ENCODE measurements at places on chromosomes 12 and 14.

DNA sequence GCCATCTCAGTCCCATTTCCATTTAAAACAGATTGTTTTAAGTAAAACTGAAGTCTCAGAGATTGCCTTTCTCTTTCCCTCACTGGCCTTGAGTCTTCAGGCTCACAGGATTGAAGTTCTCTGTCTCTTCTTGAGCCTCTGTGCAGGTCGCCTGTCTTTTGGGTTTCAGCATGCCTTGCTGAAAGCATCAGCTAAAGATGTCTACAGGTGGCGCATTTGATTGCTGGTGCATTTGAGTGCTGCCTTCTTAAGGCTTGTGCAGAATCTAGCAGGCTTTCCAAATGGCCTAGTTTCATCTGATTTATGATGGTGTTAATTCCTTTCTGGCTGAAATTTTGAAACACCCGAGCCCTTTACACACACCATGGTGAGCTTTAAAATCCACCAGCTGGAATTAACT is 1062.2 kb upstream of the FBXO33 start:
- no peak for DNase-seq

DNA sequence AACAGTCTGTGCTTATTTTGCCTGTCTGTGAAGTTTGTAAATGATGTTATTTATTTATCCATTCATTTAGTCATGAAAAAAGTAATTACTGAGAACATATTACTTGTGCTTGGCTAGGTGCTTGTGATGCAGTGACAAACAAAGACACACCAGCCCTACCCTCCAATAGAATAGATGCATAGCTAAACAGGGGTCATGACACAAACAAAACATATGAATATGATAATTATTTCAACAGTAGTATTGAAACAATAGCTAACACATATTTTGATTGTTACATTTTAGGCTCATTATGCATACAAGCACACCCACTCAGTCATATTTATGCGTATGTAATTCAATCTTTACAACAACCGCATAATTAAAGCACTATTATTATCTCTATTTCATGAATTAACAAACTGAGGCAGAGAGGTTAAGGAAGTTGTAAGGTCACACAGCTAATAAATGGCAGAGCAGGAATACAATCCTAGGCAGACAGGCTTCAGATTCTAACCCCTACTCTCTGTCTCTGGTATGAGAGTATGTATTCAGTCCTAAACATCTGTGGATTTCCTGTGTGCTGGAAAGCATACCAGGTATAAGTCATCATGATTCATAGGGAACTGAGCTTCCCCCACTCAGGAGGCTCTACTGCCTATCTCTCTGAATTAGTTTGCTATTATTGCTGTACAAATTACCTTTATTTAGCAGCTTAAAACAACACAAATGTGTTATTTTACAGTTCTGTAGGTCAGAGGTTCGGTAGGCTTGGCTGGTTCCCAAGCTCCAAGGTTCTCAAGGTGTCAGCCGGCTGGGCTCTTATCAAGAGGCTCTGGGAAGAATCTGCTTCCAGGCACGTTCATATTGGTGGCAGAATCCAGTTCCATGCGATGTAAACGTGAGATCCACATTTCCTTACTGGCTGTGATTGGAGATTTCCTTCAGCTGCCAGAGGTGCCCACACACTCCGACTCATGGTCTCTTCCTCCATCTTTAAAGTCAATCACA is 509.4 kb downstream of the GALC start:
- no peak for DNase-seq

DNA sequence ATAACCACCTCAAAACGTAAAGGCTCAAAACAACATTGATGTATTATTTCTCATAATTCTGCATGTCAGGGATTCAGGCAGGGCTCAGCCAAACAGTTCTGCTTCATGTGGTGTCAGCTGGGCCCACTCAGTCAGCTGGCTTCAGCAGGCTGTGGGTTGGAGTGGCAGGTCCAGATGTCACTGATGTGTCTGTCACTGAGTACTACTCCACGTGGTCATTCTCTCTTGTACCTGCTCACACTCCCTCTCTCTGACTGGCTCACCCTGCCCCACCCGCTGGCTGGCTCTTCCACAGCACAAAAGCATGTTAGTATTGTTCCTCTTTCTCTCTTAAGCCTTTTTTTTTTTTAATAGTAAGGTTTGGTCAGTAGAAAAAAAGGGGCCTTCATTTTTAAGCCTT is 182.4 kb downstream of the DICER1 start:
- no peak for DNase-seq

- peak; percentile 73 for DNase-seq
These were observed 20.2 kb upstream of the FAM234B start for GRCh38 chr12:13023811-13024530.

DNA sequence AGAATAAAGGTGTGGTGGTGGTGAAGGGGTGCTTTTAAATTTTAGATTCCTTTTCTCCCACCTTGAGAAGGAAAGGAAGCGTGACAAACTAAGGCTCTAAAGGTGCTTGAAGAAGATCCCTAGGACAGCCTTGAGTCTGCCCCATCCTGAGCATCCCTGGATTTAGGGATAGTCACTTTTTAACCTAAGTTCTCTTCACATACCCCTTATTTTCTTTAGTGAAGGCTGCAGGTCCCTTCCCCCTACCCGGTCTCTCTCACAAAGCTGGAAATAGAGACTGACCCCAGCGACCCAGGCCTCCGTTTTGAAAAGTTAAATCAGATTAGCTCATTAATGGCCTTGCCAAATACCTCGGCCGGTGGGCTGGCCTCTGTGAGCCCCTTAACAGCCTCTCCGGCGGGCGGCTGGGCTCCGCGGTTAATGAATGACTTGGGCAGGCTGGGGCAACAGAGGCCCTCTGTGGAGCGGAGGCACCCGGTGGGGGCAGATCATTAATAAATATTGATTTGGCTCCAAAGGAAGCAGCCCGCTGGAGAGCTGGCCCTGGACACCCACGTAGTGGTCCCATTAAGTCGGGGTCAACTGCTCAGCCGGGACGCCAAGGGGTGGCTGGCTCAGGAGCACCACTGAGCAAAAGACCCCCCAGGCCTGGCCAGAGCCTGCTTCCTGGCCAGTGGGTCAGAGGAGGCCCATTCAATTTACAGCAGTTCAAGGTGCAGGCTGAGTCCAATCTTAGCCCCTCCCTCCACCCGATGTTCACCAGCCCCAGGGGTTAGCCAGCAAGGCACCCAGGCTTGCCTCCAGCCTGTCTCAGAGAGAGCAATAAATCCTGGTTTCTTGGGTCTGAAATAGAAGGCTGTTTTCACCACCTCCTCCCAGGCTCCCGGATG is 31.8 kb downstream of the PAH start:
- DNase-seq: no peak

DNA sequence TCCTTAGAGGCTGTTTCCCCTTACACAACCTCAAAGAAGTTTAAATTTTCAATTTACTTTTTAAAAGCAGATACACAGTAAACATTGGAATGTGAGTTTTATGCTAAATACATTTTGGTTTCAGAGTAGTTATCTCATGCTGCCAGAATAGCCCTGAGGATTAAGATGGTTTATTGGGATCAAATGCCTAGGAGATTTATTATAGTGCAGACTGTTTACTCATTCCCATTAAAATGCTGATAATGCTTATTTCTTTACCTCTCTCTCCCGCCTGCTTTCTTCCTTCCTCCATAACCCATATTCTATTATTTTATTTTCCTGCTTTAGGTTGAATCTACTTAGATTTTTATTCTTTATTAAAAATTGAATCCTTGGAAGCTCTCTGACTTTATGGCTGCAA is 340.2 kb downstream of the DIO2 start:
- DNase-seq: no peak

- DNase-seq: no peak
These were observed 57.6 kb upstream of the CNTN1 start for GRCh38 chr12:40634517-40635131.

Data from A549 (cell line).